NCI-H1105 (cell line): ENCODE measurements at places on chromosomes 2 and 18.

- peak; percentile 58 for DNase-seq
Measured at GRCh38 chr2:28391564-28392296, 928 bp upstream of the FOSL2 start.

- no peak for DNase-seq
Measured at GRCh38 chr2:96408616-96409015, 73.0 kb downstream of the NCAPH start.

- no peak for DNase-seq
Measured at GRCh38 chr2:128701418-128701817, 382.8 kb upstream of the HS6ST1 start.

GRCh38 chr2:98381494-98381893, 35.2 kb downstream of the CNGA3 start:
- DNase-seq = no peak

- DNase-seq = no peak
Measured at GRCh38 chr2:201797175-201797840, 9.0 kb upstream of the CDK15 start.
